ENCODE measurements at places on chromosomes 1 and 21. TPM values are rescaled to one million over a fixed set of nuclear protein-coding genes. Genes with fewer than 3 reads are reported as not detected.

- H3K4me1 ChIP-seq: peaks cover 16% of the 10 kb centered on the region
- peak overlapping the region; percentile 74 for H3K27ac ChIP-seq
- DNase-seq: peak; percentile 62
- no peaks in the 10 kb centered on the region for H3K27me3 ChIP-seq
- peak overlapping the region; percentile 35 for H3K4me3 ChIP-seq
- H3K36me3 ChIP-seq: no peaks in the 10 kb centered on the region
Observed at GRCh38 chr21:34545079-34545884, 33.3 kb upstream of the KCNE1 start.

Gene OLIG1
- total RNA-seq: 3.3 TPM

DNA sequence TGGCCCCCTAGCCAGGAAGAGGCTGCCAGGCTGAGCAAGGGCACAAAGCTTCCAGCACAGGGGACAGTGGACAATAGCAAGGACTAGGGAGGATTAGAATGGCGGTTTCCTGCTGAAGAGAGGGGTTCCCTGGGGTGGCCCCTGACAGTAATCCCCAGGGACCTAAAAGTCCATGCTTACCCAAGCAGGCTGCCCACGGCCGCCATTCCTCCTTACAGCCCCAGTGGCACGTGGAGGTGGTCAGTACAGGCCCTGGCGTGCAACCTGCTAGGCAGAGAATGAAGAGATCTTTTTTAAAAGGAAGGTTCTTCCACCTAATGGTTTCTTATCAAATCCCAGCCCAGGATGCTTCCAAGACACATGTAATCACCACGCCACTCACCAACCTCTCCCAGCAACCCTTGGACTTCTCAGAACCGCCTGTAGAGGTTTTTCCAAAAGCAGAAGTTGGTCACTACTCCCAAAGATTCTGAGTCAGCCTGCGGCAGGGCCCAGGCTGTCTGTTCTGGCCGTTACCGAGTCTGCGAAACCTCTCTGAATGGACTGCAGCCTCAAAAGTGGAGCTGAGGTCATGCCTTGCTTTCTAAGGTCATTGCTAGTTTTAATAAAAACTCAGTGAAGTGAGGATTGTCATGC lies 926 bp downstream of the MRPL55 start:
- H3K4me1 ChIP-seq: peaks cover 5% of the 10 kb centered on the region
- peak overlapping the region; percentile 94 for H3K4me3 ChIP-seq
- no peak overlapping the region for H3K27ac ChIP-seq
- no peaks in the 10 kb centered on the region for H3K27me3 ChIP-seq

DNA sequence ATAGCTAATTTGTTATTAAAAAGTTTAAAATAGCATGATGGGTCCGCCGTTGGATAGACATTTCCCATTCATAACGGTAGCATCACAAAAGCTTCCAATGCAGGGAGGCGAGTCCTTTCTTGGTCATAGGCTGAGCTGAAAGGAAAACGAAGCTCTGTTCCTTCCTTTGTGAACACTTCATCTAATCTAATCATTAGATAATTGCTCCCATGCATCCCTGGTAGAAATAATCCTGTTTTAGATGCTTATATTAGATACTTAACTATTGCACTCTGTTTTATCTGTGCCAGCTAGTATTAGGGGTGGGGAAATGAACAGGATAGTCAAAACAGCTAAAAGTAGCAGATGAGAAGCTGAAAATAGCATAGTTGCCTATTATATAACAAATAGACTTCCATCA lies 215.0 kb downstream of the SLC35F3 start:
- no peak overlapping the region for H3K4me3 ChIP-seq
- no peaks in the 10 kb centered on the region for H3K36me3 ChIP-seq
- no peak overlapping the region for H3K27ac ChIP-seq
- DNase-seq: no peak

GRCh38 chr1:61241411-61241838 lies 159.1 kb downstream of the NFIA start:
- peaks cover 14% of the 10 kb centered on the region for H3K4me1 ChIP-seq
- no peak overlapping the region for H3K4me3 ChIP-seq
- DNase-seq: no peak
- H3K27ac ChIP-seq: no peak overlapping the region

Gene PANK4
- total RNA-seq: 42.1 TPM

Gene IQGAP3
- 16.8 TPM for total RNA-seq

DNA sequence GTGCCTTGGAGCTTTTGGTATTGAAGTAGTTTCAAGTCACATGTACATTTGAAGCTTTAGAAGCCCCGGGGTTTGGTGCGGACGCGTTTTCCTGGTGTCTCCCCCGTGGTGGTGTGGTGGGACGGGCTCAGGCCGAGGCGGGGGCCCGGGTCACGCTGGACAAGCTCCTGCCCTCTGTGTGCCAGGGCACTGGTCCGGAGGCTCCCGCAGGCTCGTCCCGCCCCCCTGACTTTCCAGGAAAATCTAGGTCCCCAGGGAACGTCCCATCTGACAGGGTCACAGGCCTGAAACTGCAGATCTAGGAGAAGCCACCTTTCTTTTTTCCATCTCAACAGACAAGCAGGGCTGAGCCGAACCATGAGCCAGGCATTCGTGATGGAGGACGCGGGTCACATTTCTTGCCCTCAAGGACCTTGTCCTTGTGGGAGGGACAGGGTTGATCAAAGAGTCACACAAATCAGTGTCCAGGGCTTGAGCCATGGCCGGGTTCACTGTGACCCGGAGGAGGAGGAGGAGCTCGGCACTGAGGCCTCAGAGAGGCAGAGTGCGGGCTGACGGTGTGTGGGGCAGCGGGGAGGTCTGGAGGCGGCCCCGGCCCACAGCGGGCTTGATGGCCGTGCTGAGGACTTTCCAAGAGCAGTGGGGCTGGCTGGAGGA lies 1.6 kb downstream of the DMRTB1 start:
- DNase-seq: no peak
- H3K4me1 ChIP-seq: no peaks in the 10 kb centered on the region
- H3K27me3 ChIP-seq: no peaks in the 10 kb centered on the region
- H3K36me3 ChIP-seq: no peaks in the 10 kb centered on the region
- H3K4me3 ChIP-seq: no peak overlapping the region

- no peaks in the 10 kb centered on the region for H3K4me1 ChIP-seq
- H3K4me3 ChIP-seq: no peak overlapping the region
- no peak overlapping the region for H3K27ac ChIP-seq
- DNase-seq: no peak
- no peaks in the 10 kb centered on the region for H3K36me3 ChIP-seq
Observed at GRCh38 chr1:72851597-72851996, 569.3 kb upstream of the NEGR1 start.

DNA sequence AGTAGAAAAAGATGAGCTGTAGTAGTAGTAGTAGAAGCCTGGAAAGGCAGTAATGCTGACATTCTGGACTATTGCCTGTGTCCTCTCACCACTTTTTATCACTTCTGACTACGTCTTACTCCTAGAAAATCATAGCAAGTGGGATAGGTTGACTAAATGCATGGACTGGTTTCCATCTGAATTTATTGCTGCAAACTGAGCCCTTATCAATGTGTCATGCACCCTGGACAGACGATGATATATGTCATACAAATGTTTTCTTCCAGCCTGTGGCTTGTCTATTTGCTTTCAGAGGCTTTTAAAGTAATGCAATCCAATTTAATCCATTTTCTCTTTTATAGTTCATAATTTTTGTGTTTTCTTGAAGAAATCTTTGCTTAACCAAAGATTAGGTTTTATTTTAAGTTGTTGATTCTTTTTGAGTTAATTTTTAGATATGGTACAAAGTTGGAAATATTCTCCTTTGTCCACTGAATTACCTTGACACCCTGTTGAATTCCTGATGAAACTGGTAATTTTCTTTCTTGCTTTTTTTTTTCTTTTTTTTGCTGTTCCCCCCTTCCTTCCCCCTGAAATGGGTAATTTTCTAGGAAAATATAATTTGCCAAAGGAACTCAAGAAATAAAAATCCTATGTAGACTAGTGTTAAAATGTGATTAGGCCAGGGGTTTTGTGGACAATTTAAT lies 47.1 kb downstream of the PHACTR4 start:
- H3K4me3 ChIP-seq: no peak overlapping the region
- no peaks in the 10 kb centered on the region for H3K27me3 ChIP-seq
- no peaks in the 10 kb centered on the region for H3K4me1 ChIP-seq
- peaks cover 11% of the 10 kb centered on the region for H3K36me3 ChIP-seq
- H3K27ac ChIP-seq: no peak overlapping the region
- no peak for DNase-seq

GRCh38 chr21:40686526-40686925 lies 160.4 kb downstream of the DSCAM start:
- H3K36me3 ChIP-seq: no peaks in the 10 kb centered on the region
- H3K27me3 ChIP-seq: 0 out of 2 replicates have a peak, but pooled peaks cover 4% of the 10 kb centered on the region
- DNase-seq: no peak
- no peak overlapping the region for H3K4me3 ChIP-seq
- no peaks in the 10 kb centered on the region for H3K4me1 ChIP-seq

GRCh38 chr21:43917515-43918384 lies 52.7 kb downstream of the AGPAT3 start:
- no peak overlapping the region for H3K27ac ChIP-seq
- H3K27me3 ChIP-seq: no peaks in the 10 kb centered on the region

Gene CD34
- total RNA-seq: 0.36 TPM

Gene APCS
- total RNA-seq: not detected

Gene RNU1-3
- total RNA-seq: under 0.01 TPM

DNA sequence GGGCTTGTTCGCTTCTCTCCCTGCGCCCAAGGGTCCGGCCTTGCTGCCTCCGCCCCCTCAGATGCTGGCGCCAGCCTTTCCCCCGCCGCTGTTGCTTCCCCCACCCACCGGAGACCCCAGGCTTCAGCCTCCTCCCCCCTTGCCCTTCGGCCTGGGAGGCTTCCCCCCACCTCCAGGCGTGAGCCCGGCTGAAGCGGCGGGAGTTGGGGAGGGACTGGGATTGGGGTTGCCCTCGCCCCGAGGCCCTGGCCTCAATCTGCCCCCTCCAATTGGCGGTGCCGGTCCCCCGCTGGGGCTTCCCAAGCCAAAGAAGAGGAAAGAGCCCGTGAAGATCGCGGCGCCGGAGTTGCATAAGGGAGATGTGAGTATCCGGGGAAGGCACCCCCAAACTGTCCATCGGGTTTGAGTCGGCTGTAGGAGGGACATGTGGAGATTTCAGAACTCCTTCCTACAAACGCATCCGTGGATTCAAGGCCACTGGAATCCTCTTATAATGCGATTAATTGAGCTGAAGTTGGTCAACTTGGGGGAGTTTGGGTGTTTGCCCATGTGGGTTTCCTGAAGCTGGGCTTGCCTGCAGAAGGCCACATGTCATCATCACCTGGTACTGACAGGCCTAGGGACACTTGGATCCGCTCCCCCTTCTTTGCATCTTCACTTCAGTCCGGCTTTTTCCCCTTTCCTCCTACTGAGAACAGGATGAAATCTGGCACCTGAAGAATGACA lies 707 bp downstream of the PRCC start:
- H3K27me3 ChIP-seq: no peaks in the 10 kb centered on the region
- peak overlapping the region; percentile 76 for H3K27ac ChIP-seq
- peak; percentile 42 for DNase-seq
- peaks cover 9% of the 10 kb centered on the region for H3K36me3 ChIP-seq
- H3K4me1 ChIP-seq: peaks cover 3% of the 10 kb centered on the region

DNA sequence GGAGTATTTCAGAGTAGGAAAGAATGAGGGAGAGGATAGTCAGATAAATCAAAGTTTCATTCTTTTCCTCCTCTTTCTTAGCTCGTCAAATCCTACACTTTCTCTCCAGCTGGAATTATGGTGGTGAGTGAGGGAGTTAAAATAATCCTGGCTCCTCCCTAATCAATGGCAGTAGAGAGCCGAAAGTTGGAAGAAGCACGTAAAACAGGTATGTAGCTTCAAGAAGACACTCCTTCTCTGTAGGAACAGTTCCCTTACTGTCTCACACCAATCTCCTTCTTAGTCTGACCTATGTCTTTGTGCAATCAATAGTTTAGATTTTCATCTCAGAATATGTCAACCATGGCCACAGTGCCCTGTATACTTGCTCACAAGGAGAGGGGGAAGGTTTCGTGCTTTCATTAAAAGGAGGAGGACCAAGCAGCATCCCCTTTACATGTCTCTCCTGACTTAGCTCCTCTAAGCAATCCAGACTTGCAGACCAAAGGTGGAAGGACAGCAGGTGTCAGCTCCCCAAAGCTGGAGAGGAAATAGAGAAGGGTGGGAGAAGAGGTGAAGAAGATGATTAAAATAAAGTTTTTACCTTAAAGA lies 878 bp downstream of the MINDY1 start:
- no peaks in the 10 kb centered on the region for H3K36me3 ChIP-seq
- no peaks in the 10 kb centered on the region for H3K27me3 ChIP-seq
- DNase-seq: no peak

DNA sequence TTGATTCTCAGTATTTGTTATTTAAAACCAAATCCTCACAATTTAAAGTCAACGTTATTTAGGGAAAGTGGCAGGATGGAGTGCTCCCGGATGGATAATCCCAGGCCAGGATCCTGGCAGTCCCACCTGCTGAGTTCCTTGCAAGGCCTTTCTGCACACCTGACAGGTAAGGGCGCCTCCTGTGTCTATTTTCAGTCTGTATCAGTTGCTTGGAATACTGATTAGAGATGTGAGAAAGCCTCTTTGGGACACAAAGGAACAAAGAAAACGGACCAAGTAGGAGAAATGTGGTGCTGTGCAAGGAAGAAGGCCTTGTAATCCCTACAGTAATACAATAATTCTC lies 12.2 kb downstream of the STYXL2 start:
- no peak overlapping the region for H3K4me3 ChIP-seq
- no peak for DNase-seq
- peaks cover 29% of the 10 kb centered on the region for H3K36me3 ChIP-seq
- H3K27me3 ChIP-seq: no peaks in the 10 kb centered on the region
- peak overlapping the region; percentile 50 for H3K27ac ChIP-seq

- H3K4me1 ChIP-seq: no peaks in the 10 kb centered on the region
- no peak overlapping the region for H3K4me3 ChIP-seq
- H3K27me3 ChIP-seq: no peaks in the 10 kb centered on the region
- no peak overlapping the region for H3K27ac ChIP-seq
- no peak for DNase-seq
Observed at GRCh38 chr1:191641420-191642260, 516.6 kb upstream of the RGS18 start.

DNA sequence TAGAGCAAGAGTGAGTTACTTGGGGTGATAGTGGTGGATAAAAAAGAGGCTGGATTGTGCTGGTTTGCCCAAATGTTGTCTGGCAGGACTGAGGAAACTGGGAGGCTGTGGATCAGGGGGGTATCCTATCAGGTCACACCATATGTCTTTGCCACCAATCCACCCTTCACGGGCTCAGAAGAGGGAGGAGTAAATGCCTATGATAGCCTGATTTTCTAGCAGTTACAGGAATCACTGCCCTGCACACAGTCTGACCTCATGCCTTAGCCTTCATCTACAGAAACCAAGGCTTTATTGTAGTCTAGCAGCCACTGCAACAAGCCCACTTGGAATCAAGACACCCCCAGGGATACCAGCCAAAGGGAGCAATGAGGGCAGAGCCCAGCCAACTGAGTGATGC lies 51.8 kb downstream of the ATP1A1 start:
- H3K27ac ChIP-seq: no peak overlapping the region
- DNase-seq: no peak
- no peaks in the 10 kb centered on the region for H3K36me3 ChIP-seq
- no peaks in the 10 kb centered on the region for H3K4me1 ChIP-seq

Gene ATP6V0B
- 89.7 TPM for total RNA-seq

- no peaks in the 10 kb centered on the region for H3K4me1 ChIP-seq
- no peaks in the 10 kb centered on the region for H3K27me3 ChIP-seq
- DNase-seq: no peak
- peaks cover 94% of the 10 kb centered on the region for H3K36me3 ChIP-seq
- H3K27ac ChIP-seq: no peak overlapping the region
- H3K4me3 ChIP-seq: no peak overlapping the region
Observed at GRCh38 chr1:62448221-62448933, 11.5 kb downstream of the USP1 start.

Gene DNAJC28
- total RNA-seq: 2.0 TPM
